Testis (tissue), 5 donors: ENCODE measurements at places on chromosomes 12 and 14.

DNA sequence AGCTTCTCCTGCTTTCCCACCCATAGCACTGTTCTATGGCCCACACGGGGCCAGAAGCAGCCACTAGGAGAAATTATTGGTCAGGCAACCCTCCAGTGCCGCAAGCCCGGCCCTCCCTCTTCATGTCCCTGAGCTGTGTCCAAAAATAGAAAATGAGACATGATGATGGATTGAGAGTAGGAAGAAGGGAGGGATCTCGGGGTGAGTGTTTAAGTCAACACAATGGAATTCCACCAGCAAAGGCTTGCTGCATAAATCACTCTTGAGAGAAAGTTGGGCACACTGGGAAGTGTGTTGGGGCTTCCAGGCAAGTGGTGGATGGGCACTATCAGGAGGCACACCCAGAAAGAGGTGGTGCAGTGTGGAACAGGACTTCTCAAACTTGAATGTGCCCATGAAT is 94.2 kb downstream of the LLPH start:
- no peak for DNase-seq

- no peak for DNase-seq
These were observed 1149.5 kb downstream of the BCL11B start for GRCh38 chr14:98122527-98122926.

- no peak for DNase-seq
These were observed at the start of gene OR6C70 for GRCh38 chr12:55470088-55470829. Gene OR6C70, minus strand, starts transcription at chr12:55470138. Its CDS starts 0 bp downstream, at chr12:55470138.

DNA sequence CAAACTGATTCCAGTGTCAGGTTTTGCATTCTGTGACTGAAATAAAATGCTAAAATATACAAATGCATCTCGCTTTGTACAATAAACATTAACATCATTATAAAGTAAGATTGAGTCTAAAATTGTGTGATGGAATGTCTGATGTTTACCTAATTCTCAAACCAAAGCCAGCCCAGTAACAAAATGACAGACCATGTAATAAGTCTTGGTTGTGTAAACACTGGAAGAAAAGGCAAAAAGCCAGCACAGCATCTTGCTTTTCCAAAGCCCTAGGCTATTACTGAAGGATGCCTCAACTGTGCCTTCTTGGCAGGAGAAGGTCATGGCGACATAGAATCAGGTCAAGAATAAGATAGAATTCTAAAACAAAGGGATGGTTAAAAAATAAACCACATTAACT is 169.6 kb downstream of the EGLN3 start:
- no peak for DNase-seq

- no peak for DNase-seq
These were observed 286.9 kb downstream of the ERC1 start for GRCh38 chr12:1277905-1278304.

DNA sequence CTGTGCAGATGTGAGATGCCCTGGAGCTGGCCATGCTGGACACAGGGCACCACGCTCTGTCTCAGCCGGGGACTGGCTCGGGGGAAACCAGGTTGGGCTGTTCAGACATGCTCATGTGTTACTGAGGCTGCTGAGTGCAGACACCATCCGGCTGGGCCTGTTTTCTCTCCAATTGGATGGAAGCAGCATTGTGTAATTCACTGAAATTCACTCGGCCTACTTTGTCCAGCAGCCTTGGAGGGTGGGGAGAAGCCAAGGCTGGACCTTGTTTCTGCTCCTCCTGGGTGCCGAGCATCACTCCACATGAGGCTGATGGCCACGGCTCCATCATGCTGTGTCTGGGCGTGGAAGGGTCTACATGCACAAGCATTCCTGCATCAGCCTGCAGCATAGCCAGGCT is 130.7 kb downstream of the SMOC1 start:
- no peak for DNase-seq
